Suprapubic skin (tissue), 4 donors: ENCODE measurements at places on chromosomes 2 and 18. TPM values are rescaled to one million over a fixed set of nuclear protein-coding genes. Genes with fewer than 3 reads are reported as not detected.

- no peak overlapping the region for H3K4me3 ChIP-seq
- no peaks in the 10 kb centered on the region for H3K4me1 ChIP-seq
- DNase-seq: peak; percentile 69
- no peaks in the 10 kb centered on the region for H3K36me3 ChIP-seq
These were observed 534.2 kb downstream of the ZNF804A start for GRCh38 chr2:185132501-185133041.

GRCh38 chr2:207403950-207404349 lies 125.8 kb upstream of the CREB1 start:
- no peak for DNase-seq
- H3K4me1 ChIP-seq: peaks cover 14% of the 10 kb centered on the region
- H3K36me3 ChIP-seq: no peaks in the 10 kb centered on the region
- H3K27me3 ChIP-seq: no peaks in the 10 kb centered on the region

DNA sequence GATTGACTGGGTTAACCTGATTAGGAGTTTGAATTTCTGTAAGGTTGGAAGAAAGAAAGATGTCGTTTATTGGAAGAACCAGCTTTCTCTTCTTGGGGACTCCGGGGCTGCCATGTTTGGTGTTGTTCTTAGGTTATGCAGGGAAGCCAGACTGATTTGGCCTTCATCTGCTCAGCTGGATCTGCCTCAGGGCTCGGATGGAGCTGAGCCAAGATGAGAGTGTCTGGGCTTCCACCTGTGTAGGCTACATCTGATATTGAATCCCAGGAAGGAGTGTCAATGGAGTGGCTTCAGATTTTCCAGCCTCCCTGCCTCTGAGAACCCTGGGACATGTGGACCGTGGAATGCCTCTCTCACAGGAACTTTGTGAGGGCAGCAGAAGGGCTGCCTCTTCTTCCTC lies 126.1 kb downstream of the WDSUB1 start:
- no peak for DNase-seq
- peaks cover 7% of the 10 kb centered on the region for H3K36me3 ChIP-seq
- no peak overlapping the region for H3K4me3 ChIP-seq
- H3K27ac ChIP-seq: no peak overlapping the region
- H3K4me1 ChIP-seq: peaks cover 48% of the 10 kb centered on the region
- no peaks in the 10 kb centered on the region for H3K27me3 ChIP-seq

GRCh38 chr18:55243255-55243654 lies 284.0 kb upstream of the CCDC68 start:
- no peak for DNase-seq
- peaks cover 36% of the 10 kb centered on the region for H3K4me1 ChIP-seq
- no peak overlapping the region for H3K4me3 ChIP-seq
- no peak overlapping the region for H3K27ac ChIP-seq
- no peaks in the 10 kb centered on the region for H3K36me3 ChIP-seq

DNA sequence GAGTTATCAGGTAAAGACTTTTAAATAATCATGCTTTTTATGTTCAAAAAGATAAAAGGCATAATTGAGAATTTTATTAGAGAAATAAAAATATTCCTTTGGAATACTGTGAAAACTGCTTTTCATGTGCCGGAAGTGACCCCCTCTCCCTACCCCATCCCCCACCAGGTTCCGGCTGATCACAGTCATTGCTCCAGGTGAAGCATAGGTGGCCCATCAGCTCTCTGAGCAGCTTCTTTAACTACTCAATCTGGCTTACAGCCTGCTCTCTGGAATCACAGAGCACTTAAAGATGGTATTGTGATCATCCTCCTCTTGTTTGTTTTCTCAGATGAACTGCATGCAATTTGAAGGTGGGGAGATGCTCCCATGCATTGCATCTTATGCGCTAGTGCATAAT lies 257.7 kb downstream of the EN1 start:
- no peak for DNase-seq
- no peaks in the 10 kb centered on the region for H3K4me1 ChIP-seq
- no peaks in the 10 kb centered on the region for H3K36me3 ChIP-seq

DNA sequence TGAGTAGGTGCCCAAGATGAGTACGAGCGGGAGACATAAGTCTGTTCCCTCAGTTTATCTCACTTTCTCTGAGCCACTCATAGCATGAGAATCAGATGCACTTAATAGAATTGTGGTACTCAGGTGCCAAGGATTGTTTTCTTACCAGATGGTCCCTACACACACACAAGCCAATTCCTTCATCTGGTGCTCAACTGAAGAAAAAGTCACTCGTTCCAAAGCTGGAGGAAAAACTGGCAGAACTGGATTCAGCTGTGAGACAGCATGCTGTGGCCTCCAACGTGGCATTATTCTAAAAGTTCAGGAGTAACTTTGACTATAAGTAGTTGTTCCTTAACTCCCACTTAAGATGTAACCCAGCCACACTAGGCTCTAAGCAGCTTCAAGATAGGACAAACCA lies 33.4 kb upstream of the ABCA12 start:
- H3K36me3 ChIP-seq: no peaks in the 10 kb centered on the region
- no peak overlapping the region for H3K27ac ChIP-seq
- H3K27me3 ChIP-seq: no peaks in the 10 kb centered on the region
- no peak for DNase-seq
- H3K4me3 ChIP-seq: no peak overlapping the region
- peaks cover 6% of the 10 kb centered on the region for H3K4me1 ChIP-seq

GRCh38 chr2:46850742-46851141 lies 64.9 kb downstream of the MCFD2 start:
- H3K36me3 ChIP-seq: no peaks in the 10 kb centered on the region
- no peak for DNase-seq
- no peaks in the 10 kb centered on the region for H3K27me3 ChIP-seq
- H3K27ac ChIP-seq: no peak overlapping the region
- H3K4me3 ChIP-seq: no peak overlapping the region

GRCh38 chr2:120818441-120818920 lies 82.8 kb downstream of the GLI2 start:
- no peak for DNase-seq
- no peaks in the 10 kb centered on the region for H3K36me3 ChIP-seq
- no peak overlapping the region for H3K27ac ChIP-seq
- H3K27me3 ChIP-seq: no peaks in the 10 kb centered on the region
- peaks cover 19% of the 10 kb centered on the region for H3K4me1 ChIP-seq

- DNase-seq: no peak
- H3K4me1 ChIP-seq: no peaks in the 10 kb centered on the region
- H3K27ac ChIP-seq: no peak overlapping the region
- no peaks in the 10 kb centered on the region for H3K36me3 ChIP-seq
- no peak overlapping the region for H3K4me3 ChIP-seq
These were observed 50.9 kb upstream of the SMAD2 start for GRCh38 chr18:47981320-47981719.

GRCh38 chr2:37388074-37388473 lies 43.6 kb downstream of the QPCT start:
- H3K27me3 ChIP-seq: no peaks in the 10 kb centered on the region
- H3K4me3 ChIP-seq: no peak overlapping the region
- peaks cover 33% of the 10 kb centered on the region for H3K4me1 ChIP-seq
- H3K27ac ChIP-seq: no peak overlapping the region
- H3K36me3 ChIP-seq: no peaks in the 10 kb centered on the region

DNA sequence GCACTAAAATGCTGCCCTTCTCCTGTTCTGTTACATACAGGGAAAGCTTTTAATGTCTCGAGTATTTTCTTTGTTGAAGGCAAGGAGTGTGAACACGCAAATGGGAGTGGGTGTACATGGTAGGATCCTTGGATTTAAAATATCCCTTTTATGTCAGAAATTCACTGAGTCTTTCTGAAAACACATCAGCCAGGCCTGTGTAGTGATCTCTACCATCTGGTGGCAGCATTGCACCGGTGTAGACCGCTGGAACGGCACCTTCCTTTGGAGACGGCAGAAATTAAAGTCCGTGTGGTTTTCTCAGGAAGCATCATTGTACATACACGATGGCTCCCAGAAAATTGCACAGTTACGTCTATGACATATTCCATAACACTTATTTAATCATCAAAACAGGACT lies 515.8 kb downstream of the GALR1 start:
- H3K36me3 ChIP-seq: no peaks in the 10 kb centered on the region
- no peak overlapping the region for H3K27ac ChIP-seq
- no peaks in the 10 kb centered on the region for H3K27me3 ChIP-seq
- no peak overlapping the region for H3K4me3 ChIP-seq
- no peaks in the 10 kb centered on the region for H3K4me1 ChIP-seq

GRCh38 chr2:84631047-84631446 lies 114.7 kb downstream of the DNAH6 start:
- H3K27me3 ChIP-seq: no peaks in the 10 kb centered on the region
- H3K4me3 ChIP-seq: no peak overlapping the region

DNA sequence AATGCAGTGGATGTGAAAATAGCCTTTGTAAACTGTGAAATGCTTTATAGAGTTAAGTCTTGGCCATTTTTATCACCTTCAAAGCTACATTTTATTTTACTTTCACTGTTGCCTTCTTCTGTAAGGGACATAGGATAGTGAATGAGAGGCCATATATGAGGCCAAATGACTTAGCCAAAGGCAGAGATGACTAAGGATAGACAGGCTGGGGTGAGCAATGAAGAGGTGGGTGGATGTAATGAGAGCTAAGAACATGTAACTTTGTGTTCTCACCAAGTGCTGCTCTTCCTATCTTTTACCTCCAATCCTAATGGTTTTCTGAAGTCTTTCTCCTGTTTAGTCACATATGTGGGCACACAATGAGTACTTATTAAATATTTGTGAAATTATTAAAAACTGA lies 101.9 kb downstream of the MBD5 start:
- no peak for DNase-seq
- no peak overlapping the region for H3K4me3 ChIP-seq
- no peaks in the 10 kb centered on the region for H3K36me3 ChIP-seq
- H3K4me1 ChIP-seq: no peaks in the 10 kb centered on the region

DNA sequence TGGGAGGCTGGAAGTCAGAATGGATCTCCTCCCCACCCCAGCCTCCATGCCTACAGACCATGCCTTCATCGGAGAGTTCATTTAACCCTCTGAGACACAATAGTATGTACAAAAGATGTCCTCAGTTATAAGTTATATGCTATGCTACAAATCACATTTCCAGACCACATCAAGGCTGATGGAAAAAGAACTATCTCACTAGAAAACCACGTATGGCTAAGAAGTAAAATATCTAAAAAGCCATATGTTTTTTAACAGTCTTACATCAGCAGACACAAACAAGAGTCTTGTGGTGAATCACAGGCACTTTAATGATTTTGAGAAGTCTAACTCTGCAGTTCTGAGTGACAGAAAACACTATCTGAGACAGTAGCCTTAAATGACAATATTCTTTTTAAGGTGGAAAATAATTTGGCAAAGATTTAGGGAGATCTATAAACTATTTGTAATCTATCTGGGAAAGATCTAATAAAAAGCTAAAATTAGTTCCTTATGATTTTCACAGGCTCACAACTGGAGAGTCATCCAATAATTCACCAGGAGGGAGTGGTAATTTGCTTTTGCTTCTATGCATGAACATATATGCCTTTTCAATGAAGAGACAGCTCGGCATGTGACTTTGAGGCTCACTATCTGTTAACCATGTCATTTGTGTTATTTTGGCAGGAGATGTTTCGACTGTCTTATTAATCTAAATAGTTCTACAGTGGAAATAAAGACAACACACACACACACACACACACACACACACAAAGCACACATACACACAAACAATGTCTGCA lies 197.5 kb downstream of the IRS1 start:
- no peak for DNase-seq
- H3K4me3 ChIP-seq: no peak overlapping the region
- H3K4me1 ChIP-seq: no peaks in the 10 kb centered on the region
- no peaks in the 10 kb centered on the region for H3K36me3 ChIP-seq
- no peak overlapping the region for H3K27ac ChIP-seq

RMDN2 gene
- 5.6 TPM for total RNA-seq

EIF2AK3 gene
- total RNA-seq: 23.4 TPM

KYNU gene
- total RNA-seq: 1.3 TPM

TCF23 gene
- not detected for total RNA-seq

KRTCAP3 gene
- 31.0 TPM for total RNA-seq
